ENCODE measurements at places on chromosomes 4 and X.

DNA sequence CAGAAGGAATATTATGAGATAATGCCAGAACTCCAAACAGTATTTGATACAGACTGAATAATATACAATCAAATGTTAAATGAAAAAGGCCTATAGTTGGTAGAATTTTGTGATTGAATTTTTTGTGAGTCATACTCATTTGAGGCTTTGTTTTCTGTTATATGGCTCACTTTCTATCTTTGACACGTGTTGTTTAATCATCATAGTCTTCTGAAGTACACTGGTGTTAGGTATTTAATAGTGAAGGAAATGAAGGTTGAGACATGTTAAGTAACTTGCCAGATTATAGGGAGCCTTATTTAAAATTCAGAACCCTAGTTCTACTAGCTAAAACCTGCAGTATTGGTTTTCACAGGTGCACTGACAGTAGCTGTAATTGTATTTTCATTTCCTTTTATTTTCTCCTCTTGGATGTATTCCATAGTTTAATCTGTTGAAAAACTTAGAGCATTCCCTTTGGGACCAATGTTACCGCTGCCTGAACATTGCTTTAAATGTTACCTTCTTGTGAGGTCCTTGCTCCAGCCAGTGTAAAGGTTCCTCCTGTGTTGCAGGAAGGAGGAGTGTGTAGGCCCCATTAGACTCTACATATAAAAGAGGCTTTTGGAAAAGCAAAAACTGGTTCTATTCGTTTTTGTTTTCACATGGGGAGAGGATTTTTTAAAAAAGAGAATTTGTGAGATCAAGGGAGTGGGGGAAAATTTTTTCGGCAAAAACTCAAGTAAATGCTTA is 224.1 kb downstream of the ARHGAP10 start:
- DNase-seq: no peak

- peak; percentile 65 for DNase-seq
These were observed at the start of gene TLR1 for GRCh38 chr4:38804654-38805295. Gene TLR1 (minus strand): TSS chr4:38804791. CDS start chr4:38798831, 5,960 bp downstream.

DNA sequence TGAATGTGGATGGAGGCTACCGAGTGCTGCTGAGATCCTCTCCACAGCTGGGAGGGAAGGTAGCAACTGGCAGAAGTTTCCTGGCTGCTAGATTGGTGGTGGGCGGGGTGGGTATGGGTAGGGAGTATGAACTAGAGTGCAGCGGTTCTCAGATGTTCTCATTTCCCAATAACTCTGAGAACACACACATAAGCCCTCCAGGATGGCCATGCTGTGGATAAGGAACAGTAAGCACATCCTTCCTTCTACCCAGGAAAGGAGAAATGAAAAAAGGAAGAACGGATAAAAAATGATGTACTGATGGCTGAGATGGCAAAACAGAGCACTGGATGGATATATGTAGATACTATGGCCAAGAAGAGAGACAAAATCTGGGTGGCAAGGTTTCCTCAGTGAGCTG is 116.0 kb downstream of the ZNF827 start:
- DNase-seq: no peak

DNA sequence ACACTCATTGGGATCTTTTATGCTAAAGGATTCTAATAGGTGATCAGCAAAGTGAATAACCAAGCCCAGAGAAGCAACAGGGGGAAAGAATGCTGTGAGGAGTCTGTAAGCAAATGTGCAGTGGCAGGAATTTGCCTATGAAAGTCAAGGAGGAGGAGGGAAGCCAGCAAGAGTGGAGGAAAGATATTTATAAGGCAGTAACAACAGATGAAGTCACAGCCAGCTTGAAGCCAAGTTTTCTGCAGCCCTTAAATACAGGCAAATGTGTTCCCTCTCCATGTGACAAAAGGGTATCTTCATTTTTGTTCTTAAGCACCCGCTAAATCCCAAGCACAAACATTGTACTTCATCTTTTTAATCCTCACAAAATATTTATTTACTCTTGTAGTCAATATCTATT is 275.0 kb upstream of the CLNK start:
- peak; percentile 11 for DNase-seq

DNA sequence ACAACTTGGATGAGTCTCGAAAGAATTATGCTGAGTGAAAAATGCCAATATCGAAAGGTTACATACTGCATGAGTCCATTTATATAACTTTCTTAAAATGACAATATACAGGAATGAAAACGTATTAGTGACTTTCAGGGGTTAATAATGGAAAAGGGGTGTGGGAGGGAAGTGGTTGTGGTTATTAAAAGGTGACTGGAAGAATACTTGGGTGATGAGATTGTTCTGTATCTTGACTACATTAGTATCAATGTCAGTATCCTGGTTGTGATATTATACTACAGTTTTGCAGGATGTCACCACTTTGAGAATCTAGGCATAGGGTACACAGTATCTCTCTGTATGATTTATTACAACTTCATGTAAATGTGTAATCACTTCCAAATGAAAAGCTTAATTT is 204.5 kb downstream of the DTHD1 start:
- no peak for DNase-seq

GRCh38 chr4:120355881-120356280 is 289.2 kb upstream of the MAD2L1 start:
- DNase-seq: no peak

DNA sequence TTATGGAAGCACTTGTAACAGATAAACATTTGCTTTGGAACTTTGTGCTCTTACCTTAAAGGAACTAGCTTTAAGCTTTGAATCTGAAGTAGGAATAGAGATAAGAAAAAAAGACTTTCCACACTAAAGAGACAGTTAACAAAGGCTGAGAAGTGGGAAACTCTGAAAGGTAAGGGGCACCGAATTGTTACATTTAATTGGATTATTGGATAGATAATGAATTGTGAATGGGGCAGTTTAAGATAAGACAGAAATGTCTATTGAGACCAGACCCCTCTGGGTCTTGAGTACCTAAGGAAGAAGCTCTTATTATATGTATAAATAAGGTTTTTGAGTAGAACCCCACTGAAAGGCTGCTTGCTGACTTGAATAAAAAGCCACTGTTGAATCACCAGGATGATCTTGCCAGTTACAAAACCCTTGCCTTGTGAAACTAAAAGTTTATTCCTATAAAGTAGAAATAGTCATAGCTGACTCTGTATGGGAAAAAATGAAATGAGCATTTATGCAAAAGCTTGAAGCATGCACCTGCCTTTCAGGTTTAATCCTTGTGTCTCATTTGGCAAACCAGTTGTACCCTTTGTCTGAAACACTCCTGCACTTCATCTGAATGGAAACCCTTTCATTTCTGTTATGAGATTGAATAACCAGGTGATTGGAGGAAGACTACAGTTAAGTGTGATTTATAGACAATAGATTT is 423.2 kb downstream of the RPA4 start:
- no peak for DNase-seq

GRCh38 chr4:70991596-70991995 is 1.9 kb upstream of the DCK start:
- no peak for DNase-seq

- peak; percentile 57 for DNase-seq
These were observed 78.7 kb downstream of the PRKG2 start for GRCh38 chr4:81136161-81136905.

DNA sequence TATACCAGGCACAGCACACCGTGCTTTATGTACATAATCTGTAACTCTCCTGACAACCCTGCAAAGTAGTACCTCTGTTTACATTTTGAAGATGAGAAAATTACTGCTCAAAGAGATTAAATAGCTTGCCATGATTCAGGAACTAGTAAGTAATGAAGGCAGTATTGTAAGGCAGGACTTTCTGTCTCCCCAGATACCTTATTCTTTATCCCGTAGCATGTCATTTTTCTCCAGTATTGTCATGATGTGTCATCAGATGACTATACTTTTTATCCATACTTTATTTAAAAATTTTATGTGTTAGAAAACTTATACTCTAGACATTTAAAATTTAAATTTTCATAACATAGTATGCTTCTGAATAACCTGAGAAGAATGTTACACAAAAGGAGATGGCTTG is 188.3 kb upstream of the NUDT6 start:
- DNase-seq: peak; percentile 17

- peak; percentile 19 for DNase-seq
These were observed 114.1 kb upstream of the HHIP start for GRCh38 chr4:144531841-144532240.

GRCh38 chr4:4825431-4825830 is 34.0 kb upstream of the MSX1 start:
- DNase-seq: no peak

GRCh38 chrX:71225676-71226075 is 2.7 kb downstream of the GJB1 start:
- no peak for DNase-seq

GRCh38 chrX:66144258-66144657 is 19.8 kb upstream of the HEPH start:
- no peak for DNase-seq

DNA sequence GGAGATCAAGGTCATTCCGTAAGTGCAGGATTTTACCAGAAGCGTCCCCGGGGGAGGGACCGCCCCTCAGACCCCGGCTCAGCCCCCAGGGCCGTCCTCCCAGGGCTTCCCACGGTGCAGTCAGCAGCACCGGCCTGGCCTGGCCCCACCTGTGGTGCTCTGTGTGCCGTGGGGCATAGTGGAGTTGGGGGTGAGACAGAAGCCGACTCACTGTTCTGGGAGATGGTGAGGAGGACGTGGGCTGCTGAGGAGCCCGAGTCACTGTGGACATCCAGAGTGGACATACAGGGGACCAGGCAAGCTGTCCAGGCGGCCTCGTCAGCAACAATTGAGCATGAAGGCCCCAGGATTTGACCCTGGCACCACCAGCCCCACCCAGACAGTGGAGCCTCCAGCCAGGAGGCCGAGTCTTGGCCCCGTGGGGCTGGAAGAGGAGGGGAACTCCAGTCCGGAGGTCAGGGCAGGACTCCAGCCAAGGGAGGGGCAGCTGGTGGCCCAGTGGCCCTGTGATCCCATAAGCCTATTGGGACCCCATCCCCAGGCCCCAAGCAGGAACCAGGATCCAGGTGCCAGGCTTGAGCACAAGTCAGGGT is 19.1 kb downstream of the ATP5ME start:
- no peak for DNase-seq

- DNase-seq: no peak
These were observed 456.8 kb upstream of the AMOT start for GRCh38 chrX:113297437-113297836.

DNA sequence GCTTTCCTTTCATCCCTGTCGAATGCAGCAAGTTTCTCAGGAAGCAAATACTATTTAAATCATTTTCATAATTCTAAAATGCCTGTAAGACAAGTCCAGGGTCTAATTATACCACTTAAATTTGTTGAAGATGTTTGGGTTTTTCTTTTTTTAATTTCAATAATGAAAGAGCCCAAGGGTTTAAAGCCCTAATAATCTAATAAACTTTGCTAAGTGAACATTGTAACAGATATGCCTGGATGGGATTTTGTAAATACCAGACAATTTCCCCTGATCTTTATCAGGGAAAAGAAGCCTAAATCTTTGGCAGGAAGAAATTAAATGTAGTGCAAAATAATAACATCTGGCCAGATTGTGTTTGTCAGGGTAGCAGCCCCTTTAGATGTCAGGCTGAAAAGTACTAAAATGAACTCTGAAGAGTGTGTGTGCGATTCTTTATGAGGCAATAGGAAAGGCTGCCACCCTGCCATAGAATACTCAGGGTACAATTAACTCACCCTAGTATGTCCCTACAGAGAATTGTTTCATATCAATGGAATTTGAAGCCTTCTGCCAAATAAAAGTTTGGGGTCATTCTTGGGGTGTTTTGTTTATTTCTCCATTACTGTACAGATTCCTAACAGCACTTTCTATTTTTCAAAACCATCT is 45.6 kb downstream of the GPC3 start:
- DNase-seq: peak; percentile 9

All from fibroblast of skin of scalp (primary cell).